ENCODE measurements at places on chromosomes 13 and 19.

- DNase-seq = no peak
Observed at GRCh38 chr19:15161028-15161984, 39.5 kb downstream of the NOTCH3 start.

DNA sequence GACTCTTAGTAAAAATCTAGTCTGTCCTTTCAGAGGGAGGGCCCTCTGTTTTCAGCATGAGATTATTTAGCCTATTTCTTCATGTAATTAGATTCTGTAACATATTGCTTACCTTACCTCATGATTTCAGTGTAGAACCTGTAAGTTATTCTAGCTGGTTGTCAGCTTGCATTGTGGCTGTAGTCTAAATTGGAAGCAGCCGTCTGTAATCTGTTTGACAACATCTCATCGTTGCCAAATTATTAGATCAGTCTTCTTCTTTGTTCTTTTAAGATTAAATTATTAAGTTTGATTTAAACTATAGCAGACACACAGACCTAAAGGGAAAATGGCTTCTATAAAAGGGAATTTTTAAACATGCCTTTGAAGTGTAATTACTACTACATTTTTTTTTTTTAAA, 34.8 kb downstream of the SLAIN1 start:
- no peak for DNase-seq

DNA sequence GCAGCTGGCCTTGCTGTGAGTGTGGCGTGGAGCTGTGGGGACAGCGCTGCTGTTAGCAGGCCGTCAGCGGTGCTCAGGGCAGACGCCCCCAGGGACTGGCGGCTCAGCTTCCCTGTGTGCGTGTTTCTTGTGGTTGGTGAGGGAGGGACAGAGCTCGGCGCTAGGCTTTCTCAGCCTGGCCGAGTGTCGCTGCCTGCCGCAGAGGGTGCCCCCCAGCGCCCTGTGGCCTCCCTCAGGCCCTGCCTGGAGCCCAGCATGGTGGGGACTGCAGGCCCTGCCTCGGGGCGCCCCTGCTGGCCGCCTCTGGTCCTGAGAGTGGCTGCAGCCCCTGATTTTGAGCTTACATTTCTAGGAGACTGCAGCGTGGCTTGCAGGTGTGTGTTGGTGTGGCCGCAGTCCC, 35.5 kb downstream of the DOT1L start:
- DNase-seq = no peak

DNA sequence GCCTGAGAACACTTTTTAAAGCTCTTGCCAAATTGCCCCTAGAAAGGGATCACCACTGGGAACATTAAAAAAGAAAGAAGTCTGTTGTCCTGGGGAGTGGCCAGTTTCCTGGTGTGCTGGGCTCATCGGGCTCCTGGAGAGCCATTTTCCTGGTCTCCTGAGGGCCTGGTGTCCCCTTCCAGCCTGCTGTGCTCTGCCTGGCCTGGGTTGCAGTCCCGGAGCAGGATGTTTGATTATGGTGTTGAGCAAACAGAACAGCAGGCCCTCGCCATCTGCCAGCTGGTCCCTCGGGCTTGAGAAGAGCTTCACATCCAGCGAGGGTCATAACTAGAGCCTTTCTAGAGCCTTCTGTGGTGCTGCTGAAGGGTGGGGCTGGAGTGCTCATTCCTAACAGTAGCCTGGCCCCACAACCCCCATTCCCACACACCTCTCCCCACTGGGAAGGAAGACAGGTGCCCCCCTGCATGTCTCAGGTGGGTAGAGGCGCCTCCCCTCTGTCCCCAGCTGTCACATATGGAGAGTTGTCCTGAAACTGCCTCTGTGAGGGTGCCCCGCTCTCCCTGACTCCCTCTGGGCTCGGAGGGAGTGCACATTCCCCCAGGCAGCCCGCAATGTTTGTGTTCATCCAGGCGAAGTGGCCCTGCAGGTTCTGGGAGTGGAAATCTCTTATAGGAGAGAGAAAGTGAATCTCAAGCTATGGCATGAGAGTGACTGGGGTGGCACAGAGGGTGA, 151.1 kb downstream of the SIPA1L3 start:
- DNase-seq = no peak

DNA sequence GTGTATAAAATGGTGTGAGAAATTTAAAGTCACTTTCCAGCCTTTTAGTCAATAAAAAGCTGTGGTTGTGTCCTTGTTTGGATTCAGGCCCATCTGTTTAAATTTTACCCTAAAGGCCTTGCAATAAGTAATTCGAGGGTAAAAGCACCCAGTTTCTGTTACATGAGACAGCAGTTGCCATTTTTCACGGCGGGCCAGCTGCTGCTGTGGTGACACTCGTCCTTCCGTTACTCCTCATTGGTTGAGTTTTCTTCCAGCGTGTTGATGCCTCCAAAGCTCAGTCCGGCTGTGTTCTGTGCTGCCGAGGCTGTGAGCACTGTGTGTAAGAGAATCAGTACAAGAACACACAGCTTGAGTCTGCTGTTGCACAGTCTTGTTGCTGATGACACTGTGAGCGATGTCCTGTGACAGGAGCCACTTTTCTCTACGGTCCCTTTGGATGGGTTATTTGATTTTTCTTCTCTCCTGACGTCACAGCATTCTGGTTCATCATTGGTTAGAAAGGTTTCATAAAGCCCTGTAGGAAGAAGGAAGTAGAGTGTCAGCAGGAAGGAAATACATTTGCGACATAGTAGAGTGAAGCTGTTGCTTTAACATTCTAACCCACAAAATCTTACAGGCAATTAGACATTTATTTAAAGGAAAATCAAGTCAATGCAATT, 602.5 kb upstream of the ARGLU1 start:
- DNase-seq = no peak

- DNase-seq = no peak
Observed at GRCh38 chr13:91046715-91047327, 300.7 kb upstream of the MIR17HG start.

GRCh38 chr19:11971041-11971440, 6.2 kb downstream of the ZNF763 start:
- no peak for DNase-seq

GRCh38 chr19:2038284-2039088, 12.6 kb downstream of the MKNK2 start:
- no peak for DNase-seq

- no peak for DNase-seq
Observed at GRCh38 chr19:2615782-2616181, 86.7 kb downstream of the GNG7 start.

All from fibroblast of skin of right quadriceps (primary cell).